CD4-positive, alpha-beta T cell treated with Interleukin-2 at 100 ng/mL for 4 hours (primary cell): ENCODE measurements at places on chromosomes 5 and 9.
A peak's percentile ranks its signal among the peaks of the same experiment; 100 is the strongest.

DNA sequence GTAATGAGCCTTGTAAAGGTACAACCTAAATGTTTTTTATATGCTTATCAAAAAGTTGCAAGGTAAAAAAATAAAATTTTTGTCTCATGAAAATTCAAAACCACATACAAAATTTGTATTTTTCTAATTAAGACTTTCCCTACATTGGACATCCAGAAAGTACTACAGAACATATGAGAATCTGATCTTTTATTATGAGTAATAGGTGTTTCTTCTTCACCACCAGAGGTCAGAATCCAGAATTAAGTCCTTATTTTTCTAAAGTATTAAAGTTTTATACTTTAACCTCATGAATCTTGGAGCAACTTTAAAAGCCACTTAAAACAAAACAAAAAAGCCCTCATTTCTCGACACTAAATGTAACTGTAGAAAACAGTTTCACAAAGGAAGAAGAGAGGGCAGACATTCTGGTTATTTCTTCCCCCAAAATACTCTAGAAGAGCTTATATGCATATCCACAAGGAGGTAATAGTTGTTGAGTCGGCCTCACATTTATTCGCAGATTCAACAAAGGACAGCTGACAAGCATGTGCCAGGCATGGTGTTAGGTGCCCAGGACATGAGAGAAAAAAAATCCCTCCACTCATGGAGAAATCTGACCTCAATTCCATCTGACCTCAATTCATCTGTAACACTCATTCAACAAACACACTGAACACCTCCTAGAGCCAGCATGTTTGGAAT is 69.3 kb downstream of the MLLT3 start:
- no peak for DNase-seq

- DNase-seq = no peak
These were observed 191.4 kb downstream of the MAN2A1 start for GRCh38 chr5:109880907-109881685.

DNA sequence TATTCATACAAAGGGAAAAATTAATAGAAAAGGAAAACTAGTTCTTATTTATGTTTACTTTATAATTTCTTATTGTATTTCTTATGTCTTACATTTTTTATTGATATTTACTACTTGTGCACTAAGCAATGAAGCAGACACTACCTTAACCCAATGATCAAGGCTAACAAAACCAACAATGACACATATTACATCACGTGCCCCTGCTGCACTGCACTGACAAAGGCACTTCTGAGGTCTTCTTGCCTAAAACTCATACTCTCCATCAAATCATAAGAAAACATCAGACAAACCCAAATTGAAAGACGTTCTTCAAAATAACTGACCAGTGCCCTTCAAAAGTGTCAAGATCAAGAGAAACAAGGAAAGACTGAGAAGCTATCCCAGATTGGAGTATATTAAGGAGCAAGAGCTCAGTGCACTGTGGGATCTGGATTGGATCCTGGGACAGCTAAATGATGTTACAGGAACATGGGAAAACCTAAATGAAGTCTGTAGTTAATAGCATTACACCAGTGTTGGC is 230.9 kb downstream of the AUH start:
- no peak for DNase-seq

GRCh38 chr5:57710126-57710525 is 227.5 kb upstream of the ACTBL2 start:
- no peak for DNase-seq

GRCh38 chr9:93217706-93218105 is 33.8 kb downstream of the WNK2 start:
- DNase-seq = no peak

- no peak for DNase-seq
These were observed 28.8 kb downstream of the G3BP1 start for GRCh38 chr5:151800532-151800931.

DNA sequence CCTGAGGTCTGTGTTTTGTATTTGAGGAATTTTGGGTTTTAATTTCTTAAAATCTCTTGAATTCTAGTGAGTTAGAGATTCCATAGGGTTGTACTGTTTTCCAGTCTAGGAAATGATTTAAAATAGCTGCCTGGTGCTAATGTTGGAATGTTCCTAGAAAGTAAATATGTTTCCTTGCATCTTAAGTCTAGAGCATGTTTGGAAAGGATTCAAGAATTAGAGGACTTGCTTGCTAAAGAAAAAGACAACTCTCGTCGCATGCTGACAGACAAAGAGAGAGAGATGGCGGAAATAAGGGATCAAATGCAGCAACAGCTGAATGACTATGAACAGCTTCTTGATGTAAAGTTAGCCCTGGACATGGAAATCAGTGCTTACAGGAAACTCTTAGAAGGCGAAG is 41.8 kb downstream of the LMNB1 start:
- no peak for DNase-seq

- DNase-seq = no peak
These were observed 459.4 kb upstream of the NMUR2 start for GRCh38 chr5:152864447-152864846.

- no peak for DNase-seq
These were observed 4.1 kb upstream of the IER5L start for GRCh38 chr9:129182122-129182521.

GRCh38 chr5:180557217-180557809 is 34.0 kb downstream of the SCGB3A1 start:
- no peak for DNase-seq

DNA sequence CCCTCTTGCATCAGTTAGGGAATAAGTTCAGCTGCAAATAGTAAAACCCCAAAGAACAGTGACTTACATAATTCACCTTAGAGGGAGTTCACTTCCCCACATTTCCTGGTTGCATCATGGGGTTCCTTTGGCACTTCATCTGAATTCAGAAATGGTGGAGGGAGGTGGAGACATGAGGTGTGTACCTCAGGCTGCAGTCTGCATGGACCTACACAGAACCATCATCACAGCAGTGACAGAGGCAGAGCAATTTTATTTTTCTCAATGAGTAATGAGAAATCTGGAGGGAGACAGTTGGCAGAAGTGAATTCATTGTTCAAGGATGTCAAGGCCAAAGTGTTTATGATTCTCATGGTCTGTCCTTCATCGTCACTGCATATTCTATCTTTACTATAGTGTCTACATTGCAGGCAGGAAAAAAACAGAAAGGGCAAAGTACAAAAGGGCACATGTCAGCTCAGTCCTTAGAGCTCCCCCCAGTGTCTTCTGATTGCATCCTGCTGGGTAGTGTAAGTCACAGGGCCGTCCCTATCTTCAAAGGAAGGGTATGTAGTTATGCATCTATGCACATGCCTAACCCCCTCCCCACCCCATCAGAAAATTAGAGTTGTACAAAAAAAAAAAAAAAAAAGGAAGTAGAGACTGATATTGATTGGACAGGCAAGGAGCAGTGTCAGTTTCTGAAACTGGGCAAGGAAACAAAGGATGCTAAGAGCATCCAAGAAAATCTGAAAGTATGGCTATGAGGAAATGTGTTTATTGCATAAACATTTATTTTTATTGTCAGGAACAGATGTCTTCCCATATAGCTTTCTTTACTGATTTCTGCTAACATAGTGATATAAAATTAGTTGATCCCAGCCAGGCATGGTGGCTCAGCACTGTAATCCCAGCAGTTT is 132.7 kb upstream of the APC start:
- no peak for DNase-seq

- no peak for DNase-seq
These were observed 44.3 kb downstream of the PSD2 start for GRCh38 chr5:139839918-139840317.

- no peak for DNase-seq
These were observed 9.4 kb upstream of the DELE1 start for GRCh38 chr5:141914199-141914743.

DNA sequence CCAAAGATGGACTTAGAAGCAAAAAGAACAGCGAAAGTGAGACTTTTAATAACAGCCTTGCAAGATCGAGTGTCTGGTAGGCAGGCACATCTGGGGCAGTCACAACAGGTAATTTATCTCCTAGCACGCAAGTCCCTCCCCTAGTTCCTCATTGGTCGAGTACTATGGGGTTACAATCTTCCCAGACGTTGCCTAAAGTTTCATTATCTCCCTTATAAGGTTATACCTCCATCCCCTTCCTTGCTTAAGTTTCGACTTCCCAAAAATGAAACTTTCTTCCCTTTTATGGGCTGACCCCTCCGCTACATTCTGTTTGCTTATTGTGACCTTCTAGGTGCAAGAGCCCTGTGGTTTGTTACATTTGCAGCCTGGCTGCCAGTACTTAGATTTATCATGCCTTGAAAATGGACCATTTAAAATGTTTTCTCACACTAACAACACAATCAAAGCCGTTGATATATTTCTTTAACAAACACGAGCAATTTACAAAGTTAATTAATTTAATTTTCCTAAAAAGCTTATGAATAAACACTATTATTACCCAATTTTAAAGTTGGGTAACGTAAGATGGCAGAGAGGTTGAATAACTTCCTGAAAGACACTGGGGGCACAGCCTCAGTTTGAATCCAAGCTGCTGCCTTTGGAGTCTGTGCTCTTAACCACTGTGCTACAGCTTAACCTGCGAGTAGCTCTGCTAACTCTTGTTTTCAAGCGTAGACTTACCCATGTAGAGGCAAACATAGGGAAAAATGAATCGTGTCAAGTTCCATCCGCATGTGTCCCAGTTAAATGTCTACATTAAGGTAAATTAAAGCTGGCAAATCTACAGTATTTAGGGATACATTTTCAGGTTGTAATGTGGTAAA is 91.7 kb downstream of the EDIL3 start:
- no peak for DNase-seq

- DNase-seq = no peak
These were observed 65.1 kb downstream of the NEK6 start for GRCh38 chr9:124322618-124323432.

DNA sequence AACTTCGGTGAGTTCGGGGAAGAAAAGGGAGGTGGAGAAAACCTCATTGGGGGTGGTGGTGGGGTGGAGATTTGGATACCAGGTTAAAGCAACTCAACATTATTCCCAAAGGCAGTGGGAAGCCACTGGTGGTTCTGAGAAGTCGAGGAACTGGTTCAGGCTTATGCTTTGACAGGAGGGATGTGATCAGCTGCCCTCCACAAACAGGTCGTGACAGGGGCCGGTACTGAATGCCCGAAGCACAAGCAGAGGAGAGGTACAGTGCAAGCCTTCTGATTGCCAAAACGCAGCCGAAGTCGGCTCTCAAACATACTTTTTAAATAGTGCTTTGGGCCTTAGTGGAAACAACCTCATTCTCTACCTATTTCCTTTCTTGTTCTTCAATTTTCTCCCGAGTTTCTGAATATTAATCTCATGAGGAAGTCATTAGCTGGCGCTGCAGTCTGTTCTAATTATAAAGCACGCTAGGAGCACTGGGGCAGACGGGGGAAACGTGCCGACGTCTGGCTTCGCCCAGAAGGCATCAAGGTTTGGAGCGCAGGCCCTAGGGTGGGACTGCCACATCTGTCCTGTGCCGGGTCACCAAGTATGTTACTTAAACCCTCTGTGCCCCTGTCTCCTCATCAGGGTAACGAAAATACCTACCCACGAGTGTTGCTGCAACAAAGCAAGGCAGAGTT is 27.3 kb downstream of the SHB start:
- DNase-seq = no peak

DNA sequence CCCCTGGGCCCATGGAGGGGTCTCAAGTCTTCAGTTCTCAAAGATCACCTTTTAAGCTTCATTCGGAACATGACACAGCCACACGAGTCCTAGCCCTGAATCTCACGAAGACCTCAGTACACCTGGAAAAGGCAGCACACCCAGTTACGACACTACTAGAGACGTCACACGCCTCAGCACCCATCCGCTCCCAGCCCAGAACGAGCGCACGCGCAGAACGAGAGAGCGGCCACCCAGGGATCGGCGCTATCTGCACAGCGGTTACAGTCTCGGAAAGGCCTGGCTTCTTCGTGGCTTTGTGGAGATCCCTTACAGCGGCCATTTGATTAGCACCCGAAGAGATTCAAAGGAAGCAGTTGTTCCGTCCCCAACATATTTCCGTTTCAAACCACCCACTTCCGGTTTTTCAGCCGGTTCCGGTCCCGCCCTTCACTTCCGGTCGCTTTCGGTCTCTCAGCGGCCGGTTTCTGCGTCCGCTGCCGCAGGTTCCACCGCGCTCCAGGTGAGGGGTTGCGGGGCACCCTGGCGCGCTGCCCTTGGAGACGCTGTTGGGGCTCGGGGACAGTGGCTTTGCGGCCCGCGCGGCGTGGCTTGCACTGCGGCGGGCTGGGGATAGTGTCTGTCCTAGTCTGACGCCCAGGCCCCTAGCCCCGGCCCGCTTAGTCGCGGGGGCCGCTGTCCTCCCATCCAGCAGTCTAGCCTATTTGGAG is at the start of gene UBLCP1:
UBLCP1 (plus strand) TSS at position 432 of the 710 bp plus-strand sequence. CDS start 5,626 bp downstream, outside the sequence.
- peak; percentile 77 for DNase-seq

DNA sequence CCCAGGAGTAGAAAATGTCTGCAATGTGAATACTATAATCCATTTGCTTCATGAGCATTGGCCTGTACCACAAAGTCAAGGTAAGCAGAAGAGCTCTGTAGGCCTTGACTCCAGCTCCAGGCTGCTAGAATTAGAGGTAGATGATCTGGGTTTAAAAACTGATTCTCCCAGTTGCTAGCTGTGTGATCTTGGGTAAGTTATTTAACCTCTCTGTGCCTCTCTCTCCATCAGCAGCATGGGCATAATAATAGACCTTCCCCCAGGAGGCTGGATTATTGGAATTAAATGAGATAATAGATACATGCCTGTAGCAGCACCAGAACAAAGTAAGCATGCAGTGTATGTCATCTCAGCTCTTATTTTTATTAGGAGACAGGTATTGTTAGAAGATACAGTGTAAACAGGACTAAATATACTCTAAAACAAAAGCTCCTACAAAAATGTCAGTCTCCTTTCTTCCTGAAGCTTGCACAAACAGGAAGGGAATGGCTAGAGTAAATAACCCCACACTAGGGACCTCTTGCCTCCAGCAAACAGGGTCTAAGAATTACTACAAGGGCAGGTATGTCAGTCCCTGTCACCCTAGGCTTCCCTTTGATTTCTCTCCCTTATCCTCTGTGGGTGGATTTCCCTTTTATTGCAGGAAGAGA is 57.5 kb downstream of the PSAT1 start:
- no peak for DNase-seq

DNA sequence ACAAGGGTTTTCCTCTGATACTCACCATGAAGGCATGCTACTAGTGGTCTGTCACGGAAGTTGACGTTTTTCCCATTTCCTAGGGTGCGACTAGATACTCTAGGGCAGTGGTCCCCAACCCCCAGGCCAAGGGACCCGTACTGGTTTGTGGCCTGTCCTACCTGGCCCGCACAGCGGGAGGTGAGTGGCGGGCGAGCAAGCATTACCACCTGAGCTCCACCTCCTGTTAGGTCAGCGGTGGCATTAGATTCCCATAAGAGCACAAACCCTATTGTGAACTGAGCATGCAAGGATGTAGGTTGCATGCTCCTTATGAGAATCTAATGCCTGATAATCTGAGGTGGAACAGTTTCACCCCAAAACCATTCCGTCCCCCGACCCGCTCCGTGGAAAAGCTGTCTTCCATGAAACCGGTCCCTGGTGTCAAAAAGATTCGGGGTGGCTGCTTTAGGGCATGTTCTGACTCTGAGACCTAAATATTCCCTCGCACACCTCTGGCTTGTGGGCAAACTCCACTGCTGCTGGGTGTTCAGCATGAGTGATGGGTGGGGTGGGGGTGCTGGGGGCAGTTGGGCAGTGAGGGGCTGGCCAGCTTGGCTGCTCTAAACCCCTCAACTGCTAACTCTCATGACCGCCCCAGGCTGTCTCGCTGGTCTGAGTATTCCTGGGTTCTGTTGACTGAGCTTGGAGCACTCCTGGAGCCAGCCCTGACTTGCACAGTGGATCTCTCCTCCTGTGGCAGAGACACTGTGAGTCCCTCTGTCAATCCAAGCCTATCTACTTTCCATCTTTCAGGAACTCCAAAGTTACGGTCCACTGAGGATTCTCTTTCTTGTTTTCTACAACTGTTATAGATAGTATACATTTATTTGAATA is 78.3 kb upstream of the NEK6 start:
- DNase-seq = no peak
